ENCODE measurements at places on chromosomes 2 and 18. TPM values are rescaled to one million over a fixed set of nuclear protein-coding genes. Genes with fewer than 3 reads are reported as not detected.
A peak's percentile ranks its signal among the peaks of the same experiment; 100 is the strongest.

GRCh38 chr18:50786864-50787263 is 33.0 kb downstream of the MRO start:
- no peak for DNase-seq

DNA sequence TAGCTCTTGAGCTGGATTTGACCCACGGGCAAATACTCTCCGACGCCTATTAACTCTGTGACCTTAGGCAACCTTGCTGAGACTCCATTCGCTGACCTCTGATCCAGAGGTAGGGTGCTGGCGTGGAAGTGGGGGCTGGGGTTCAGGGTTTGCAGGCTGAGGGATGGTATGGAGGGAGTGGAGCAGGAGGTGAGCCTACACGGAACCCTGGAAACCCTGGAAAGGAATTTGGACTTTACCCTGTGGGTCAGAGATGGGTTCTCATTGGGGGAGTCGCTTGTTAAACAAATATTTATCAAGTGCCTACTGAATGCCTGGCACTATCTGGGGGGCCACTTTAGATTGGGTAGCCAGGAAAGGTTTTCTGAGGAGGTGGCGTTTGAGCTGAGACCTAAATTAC is 58.2 kb upstream of the FZD7 start:
- no peak for DNase-seq

DNA sequence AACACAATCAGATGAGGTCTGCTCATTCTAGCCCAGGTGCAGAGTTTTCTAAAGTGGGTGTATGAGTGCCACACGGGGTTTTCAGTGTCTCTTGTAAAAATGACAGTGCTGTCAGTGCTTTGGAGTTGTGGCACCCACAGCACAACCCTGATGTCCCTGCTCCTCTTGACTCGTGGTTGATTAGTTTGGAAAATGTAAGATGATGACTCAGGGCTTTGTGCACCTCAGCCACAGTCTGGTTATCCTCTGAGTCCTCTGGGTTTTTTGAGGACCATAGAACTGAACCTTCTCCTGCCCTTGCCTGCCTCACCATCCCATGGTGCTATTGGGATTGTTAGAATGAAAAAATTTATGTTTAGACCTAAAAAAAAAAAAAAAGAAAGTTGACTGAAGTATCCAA is 105.6 kb downstream of the MYO1B start:
- DNase-seq, result no peak

DNA sequence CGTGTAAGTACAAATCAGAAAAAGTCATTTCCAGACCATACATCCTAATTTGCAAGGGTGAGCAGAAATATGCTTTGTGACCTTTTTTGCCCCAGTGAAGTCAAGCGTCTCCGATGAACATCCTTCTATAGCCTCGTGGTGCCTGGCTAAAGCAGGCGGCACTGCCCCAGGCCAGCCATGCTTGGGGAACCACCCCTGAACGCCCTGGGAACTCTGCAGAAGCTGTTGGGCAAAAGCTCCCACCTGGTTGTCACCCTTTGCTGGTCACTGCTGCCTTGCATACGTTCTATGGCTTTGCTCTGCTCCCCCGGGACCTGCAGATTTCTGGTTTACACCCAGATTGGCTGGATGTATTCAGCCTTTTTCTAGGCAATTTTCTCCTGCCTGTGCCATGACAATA is 256.4 kb downstream of the SS18 start:
- DNase-seq, result no peak

DNA sequence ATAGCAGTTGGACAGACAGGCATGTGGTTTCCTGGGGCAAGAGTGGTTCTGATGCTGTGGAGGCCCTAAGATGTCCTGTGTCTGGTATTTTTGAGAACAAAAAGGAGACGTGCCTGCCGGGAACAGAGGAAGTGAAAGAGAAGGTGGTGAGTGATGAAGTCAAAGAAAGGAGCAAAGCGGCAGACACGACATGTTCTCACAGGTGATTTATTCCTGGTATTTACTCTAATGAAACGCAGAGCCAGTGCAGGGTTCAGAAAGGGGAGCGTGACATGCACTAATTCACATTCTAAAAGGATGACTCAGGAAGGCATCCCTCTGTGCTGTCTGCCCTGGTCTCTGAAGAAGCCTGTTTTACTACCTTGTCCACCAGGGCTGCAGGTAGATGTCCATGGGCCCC is 211.0 kb downstream of the KCNE4 start:
- no peak for DNase-seq

- DNase-seq, result peak; percentile 8
Measured at GRCh38 chr2:142868229-142868762, 9.2 kb upstream of the KYNU start.

DNA sequence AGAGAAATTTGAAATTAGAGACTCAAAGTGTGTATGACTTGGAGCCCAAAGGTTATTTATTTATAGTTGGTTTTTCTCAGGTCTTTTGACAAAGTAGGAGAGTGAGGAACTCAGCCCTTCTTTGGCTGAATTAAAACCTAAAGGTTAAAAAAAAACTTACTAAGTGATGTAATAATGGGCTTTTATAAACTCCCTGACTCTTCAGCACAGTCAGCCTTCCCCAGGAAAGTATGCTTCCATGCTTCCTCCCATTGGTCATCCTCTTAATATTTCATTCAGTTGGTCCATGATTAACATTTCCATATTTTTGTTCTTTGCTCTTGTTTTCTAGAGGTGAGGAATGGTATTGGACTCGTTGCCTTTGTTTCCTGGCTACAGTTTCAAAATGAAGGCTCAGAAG is 7.2 kb downstream of the ARPC2 start:
- DNase-seq, result no peak

GRCh38 chr2:156321243-156321904 is 11.1 kb downstream of the NR4A2 start:
- no peak for DNase-seq

DNA sequence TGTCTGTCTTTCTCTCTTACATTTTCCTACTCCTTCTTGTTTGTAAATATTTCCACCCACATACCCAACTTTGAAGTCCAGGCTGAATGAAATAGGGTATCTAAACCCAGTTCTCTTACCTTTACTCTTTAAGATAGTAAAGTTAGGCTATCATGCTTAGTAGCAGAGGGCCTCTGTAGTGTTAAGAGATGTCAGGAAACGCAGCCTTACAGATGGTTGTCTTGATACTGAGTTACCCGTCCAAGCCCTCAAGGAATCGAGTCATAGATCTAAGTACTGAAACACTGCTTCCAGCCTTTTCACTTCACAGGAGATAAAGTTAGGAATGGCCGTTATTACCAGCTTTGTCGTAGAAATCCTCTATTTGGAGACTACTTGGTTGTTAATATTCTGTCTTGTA is 24.3 kb downstream of the MRPS9 start:
- no peak for DNase-seq

GRCh38 chr2:166361351-166362153 is 14.2 kb downstream of the SCN9A start:
- no peak for DNase-seq

DNA sequence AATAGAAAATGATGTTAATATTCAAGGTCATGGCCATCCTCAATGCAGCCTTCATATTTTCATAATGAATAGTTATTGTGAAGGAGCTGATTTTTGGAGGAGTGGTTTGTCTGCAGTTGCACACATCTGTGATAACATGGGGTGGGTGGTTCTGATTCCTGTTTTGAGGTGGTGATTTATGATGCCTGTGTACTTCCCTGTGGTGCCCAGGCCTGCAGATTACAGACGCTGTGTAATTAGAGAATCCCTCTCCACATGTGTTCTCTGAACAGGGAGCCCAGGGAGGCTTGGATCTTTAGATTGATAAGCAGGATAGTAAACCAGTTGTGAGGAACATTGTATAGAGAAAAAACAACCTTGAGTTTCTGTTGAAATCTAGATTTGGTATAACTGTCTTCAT is 117.5 kb downstream of the AGAP1 start:
- no peak for DNase-seq

GRCh38 chr2:54577944-54578647 is 122.0 kb downstream of the SPTBN1 start:
- DNase-seq, result no peak

- no peak for DNase-seq
Measured at GRCh38 chr2:105299290-105299689, 30.2 kb downstream of the TGFBRAP1 start.

DNA sequence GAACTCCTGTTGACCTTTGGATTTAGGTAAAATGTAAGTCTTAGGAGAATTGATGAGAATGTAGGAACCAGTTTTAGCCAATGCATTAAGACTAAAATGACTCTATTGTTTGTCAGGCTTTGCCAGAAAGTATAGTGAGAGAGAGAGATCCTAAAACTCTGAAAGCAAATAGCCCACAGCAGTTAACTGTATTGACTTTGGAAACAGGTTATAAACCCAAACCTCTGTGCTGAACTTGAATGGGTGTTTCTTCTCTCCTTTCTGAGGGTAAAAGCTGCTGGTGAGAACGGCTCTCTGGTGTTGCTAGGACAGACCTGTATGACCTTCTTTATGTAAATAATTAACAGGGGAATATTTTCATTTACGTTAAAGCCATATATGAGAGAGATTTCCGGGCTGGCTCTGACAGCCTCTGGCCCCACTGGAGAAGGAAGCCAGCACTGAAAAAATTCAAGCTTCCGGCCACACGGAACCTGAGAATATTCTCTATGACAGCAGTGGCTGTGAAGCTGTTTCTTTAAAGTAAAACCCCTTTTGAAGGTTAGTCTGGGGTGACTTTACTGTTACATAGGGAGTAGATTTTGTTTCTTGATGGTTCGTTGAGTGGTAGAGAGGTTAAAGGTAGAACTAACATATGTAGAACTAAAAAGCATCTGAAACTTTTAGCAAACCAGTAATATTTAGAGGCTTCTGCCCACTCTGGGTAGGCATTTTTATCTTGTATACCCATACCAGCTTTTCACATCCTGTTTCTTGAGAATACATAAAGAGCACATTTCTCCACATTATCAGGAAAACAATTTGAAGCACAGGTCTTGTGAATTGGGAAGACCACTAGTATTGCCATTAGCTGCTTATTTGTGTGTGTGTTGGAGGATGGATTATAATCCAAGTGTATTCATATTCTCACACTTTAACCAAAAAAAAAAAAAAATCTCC is 123.8 kb downstream of the SPTBN1 start:
- no peak for DNase-seq

GRCh38 chr18:10190564-10190963 is 263.9 kb upstream of the APCDD1 start:
- no peak for DNase-seq

DNA sequence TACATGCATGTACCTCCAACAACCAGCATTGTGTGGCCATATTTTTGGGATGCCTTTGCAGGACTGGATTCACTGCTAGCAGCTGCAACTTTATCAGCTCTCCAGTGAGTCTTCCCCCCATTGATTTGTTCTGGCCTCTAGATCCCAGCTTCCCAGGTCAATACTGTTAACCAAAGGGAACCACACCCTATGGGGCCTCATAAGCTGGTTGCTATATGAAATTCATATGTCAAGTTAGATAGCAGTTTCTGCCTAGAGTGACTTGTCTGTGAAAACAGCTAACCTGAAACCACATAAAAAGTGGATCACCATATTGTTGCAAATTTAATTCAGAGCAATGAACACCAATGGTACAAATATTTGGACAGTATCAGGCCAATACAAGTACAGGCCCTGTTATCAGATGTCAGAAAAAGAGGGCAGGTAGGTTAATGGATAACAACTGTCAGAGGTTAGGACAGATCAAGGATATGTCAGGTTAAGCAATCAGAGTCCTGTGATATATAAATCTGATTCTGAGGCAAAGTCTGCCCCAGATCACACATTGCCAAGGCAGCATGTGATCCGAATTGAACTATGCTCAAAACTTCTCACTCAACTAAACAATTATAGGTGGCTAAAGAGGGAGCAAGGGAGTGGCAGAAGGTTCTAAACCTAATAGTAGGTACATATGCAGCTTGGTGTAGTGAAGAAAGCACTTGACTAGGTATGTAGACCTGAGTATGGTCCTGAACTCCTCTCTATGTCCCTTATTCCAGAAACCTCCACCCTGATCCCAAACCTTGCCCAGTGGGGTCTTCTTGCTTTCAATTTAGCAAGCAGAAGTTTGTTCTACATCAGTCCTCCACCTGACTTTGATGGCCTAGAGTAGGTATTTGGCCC is 310.2 kb upstream of the STON1 start:
- DNase-seq, result no peak

- no peak for DNase-seq
Measured at GRCh38 chr18:58915006-58915799, 50.5 kb downstream of the ZNF532 start.

DNA sequence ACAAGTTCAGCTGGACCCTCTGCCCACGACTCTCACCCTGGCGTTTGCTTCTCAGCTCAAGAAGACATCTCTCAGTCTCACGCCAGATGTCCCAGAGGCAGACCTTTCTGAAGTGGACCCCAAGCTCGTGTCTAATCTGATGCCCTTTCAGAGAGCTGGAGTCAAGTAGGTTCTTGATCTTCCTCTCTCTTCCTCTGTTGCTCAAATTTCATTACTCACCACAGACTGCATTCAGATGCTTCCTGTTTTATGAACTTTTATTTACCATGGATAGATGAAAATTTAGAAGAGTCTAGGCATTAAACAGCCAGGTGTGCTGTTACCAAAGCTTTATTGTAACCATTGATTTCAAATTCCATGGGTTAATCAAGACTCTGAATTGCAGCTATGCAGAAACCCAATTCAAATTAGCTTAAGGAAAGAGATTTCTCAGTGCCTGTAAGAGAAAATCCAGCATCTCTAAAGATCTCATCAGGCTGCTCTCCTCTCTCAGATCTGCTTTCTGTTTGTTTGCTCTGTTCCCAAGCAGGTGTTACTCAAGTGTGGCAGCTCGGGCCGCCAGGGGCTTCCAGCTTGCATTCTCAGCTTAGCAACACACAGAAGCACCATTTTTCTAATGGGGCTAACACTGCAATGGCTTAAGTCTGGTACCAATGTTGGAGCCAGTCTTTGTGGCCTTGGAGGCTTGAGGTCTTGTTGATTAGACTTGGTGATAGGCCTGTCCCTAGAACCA is 16.5 kb downstream of the SMARCAL1 start:
- no peak for DNase-seq

Gene SCYGR4
- not detected for total RNA-seq

Gene FEV
- 0.69 TPM for total RNA-seq

Gene FAP
- 1.2 TPM for total RNA-seq
